ENCODE measurements at places on chromosomes 12 and 14.

GRCh38 chr12:2456813-2457186 lies 338.0 kb upstream of the FKBP4 start:
- no peak for DNase-seq

DNA sequence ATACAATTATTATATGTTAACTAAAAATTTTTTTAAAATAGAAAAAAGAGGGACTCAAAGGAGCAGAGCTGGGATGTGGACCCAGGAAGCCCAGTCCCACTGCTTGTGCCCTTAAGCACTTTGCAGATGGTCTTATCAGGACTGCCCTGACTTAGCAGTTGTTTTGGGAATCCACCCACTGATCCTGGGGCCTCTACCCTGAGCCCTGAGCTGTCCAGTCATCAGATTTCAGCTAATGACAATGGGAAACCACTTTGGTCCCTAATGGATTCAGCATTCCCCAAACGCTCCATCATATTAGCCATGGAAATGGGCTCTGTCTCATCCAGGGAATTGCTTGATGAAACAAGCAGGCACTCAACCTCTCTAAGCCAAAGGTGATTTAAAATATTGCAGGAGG lies 22.5 kb upstream of the WSCD2 start:
- no peak for DNase-seq

- DNase-seq = no peak
Observed at GRCh38 chr12:15116086-15116485, 105.1 kb downstream of the RERG start.

DNA sequence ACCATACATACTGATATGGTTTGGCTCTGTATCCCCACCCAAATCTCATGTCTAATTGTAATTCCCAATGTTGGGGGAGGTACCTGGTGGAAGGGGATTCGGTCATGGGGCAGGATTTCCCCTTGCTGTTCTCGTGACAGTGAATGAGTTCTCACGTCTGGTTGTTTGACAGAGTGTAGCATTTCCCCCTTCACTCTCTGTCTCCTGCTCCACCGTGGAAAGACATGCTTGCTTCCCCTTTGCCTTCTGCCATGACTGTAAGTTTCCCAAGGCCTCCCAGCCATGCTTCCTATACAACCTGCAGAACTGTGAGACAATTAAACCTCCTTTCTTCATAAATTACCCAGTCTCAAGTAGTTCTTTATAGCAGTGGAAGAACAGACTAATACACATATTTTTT lies 28.8 kb upstream of the DTX1 start:
- no peak for DNase-seq

- DNase-seq = no peak
Observed at GRCh38 chr12:56721721-56722120, 3.4 kb downstream of the NACA start.

- no peak for DNase-seq
Observed at GRCh38 chr12:101186291-101186690, 23.7 kb downstream of the SLC5A8 start.

- DNase-seq = no peak
Observed at GRCh38 chr14:27123162-27123561, 525.3 kb upstream of the NOVA1 start.

Data from fibroblast of mammary gland (primary cell).